Camera-type eye (tissue), 1 donor: ENCODE measurements at places on chromosomes 5 and 9. TPM values are rescaled to one million over a fixed set of nuclear protein-coding genes. Genes with fewer than 3 reads are reported as not detected.

TAF1L gene
- total RNA-seq: not detected

CEMIP2 gene
- 45.5 TPM for total RNA-seq

SHOC1 gene
- total RNA-seq: not detected

SYNPO gene
- total RNA-seq: 10.1 TPM

GNA14 gene
- 4.3 TPM for total RNA-seq

SCGB3A2 gene
- total RNA-seq: not detected

RLN2 gene
- not detected for total RNA-seq

IL33 gene
- 25.2 TPM for total RNA-seq

PTGER4 gene
- total RNA-seq: 8.5 TPM

CTXN3 gene
- 4.0 TPM for total RNA-seq

C9orf152 gene
- 0.38 TPM for total RNA-seq

GARIN3 gene
- total RNA-seq: not detected

MAPK9 gene
- total RNA-seq: 47.5 TPM

DNAI1 gene
- 0.27 TPM for total RNA-seq

CCL27 gene
- not detected for total RNA-seq

SPINK13 gene
- total RNA-seq: not detected

IGIP gene
- 14.5 TPM for total RNA-seq

RASEF gene
- total RNA-seq: 2.8 TPM

SMIM33 gene
- not detected for total RNA-seq

LRRTM2 gene
- total RNA-seq: 124 TPM

NR6A1 gene
- total RNA-seq: 3.2 TPM

CBY3 gene
- total RNA-seq: not detected

GADD45G gene
- total RNA-seq: 130 TPM

CNOT6 gene
- 75.6 TPM for total RNA-seq

CER1 gene
- total RNA-seq: 0.88 TPM

TMEFF1 gene
- total RNA-seq: 29.2 TPM

WNT8A gene
- total RNA-seq: not detected

PCDHGB2 gene
- 14.6 TPM for total RNA-seq

GLRA1 gene
- 1.4 TPM for total RNA-seq

ZNF462 gene
- total RNA-seq: 85.9 TPM

RC3H2 gene
- 77.6 TPM for total RNA-seq

ZNF300 gene
- 39.5 TPM for total RNA-seq

CXCL14 gene
- total RNA-seq: 63.1 TPM

INSL6 gene
- not detected for total RNA-seq

PCDHB8 gene
- total RNA-seq: 3.4 TPM

ZNF658 gene
- 18.3 TPM for total RNA-seq

PCSK5 gene
- total RNA-seq: 37.7 TPM

FAM151B gene
- 12.6 TPM for total RNA-seq

TMEM141 gene
- total RNA-seq: 31.1 TPM

PCDHA1 gene
- total RNA-seq: 0.71 TPM

FSD1L gene
- total RNA-seq: 43.7 TPM

PRSS3 gene
- total RNA-seq: not detected
